ENCODE measurements at places on chromosomes 4 and X. TPM values are rescaled to one million over a fixed set of nuclear protein-coding genes. Genes with fewer than 3 reads are reported as not detected.

The CT55 gene
- total RNA-seq = not detected

The SLBP gene
- 86.7 TPM for total RNA-seq

The SRPK3 gene
- total RNA-seq = 0.07 TPM

The XKRX gene
- 0.13 TPM for total RNA-seq

The G3BP2 gene
- total RNA-seq = 241 TPM

The AREG gene
- 0.32 TPM for total RNA-seq

The TMEM35A gene
- total RNA-seq = 3.1 TPM

The GLRA3 gene
- not detected for total RNA-seq

The GPR82 gene
- not detected for total RNA-seq

The PTTG2 gene
- not detected for total RNA-seq

The EDNRA gene
- 0.07 TPM for total RNA-seq

The ARAP2 gene
- 0.14 TPM for total RNA-seq

The CABS1 gene
- not detected for total RNA-seq

The CENPVL2 gene
- not detected for total RNA-seq

Data from pulmonary artery endothelial cell (primary cell).